Metanephros (tissue), 2 donors: ENCODE measurements at places on chromosomes 4 and X. TPM values are rescaled to one million over a fixed set of nuclear protein-coding genes. Genes with fewer than 3 reads are reported as not detected.

Gene DRP2
- 2.9 TPM for total RNA-seq

Gene GPR173
- 13.7 TPM for total RNA-seq

Gene MAGEA3
- total RNA-seq, result not detected

Gene F9
- not detected for total RNA-seq

Gene L1CAM
- total RNA-seq, result 38.7 TPM

Gene CENPI
- total RNA-seq, result 8.9 TPM

Gene CT47C1
- not detected for total RNA-seq

Gene CXorf38
- total RNA-seq, result 13.4 TPM

Gene RNF175
- 4.7 TPM for total RNA-seq

Gene PTTG2
- total RNA-seq, result 0.82 TPM

Gene CSAG2
- not detected for total RNA-seq

Gene OTUD4
- total RNA-seq, result 62.1 TPM

Gene PROM1
- total RNA-seq, result 34.9 TPM

Gene GPC4
- 23.4 TPM for total RNA-seq

Gene UCP1
- total RNA-seq, result not detected

Gene TLR2
- total RNA-seq, result 13.3 TPM

Gene UGT2B17
- not detected for total RNA-seq

Gene FGF2
- 8.7 TPM for total RNA-seq

Gene MOB1B
- 38.1 TPM for total RNA-seq

Gene C4orf51
- total RNA-seq, result not detected

Gene PRKX
- total RNA-seq, result 15.9 TPM

Gene TRIM2
- 113 TPM for total RNA-seq

Gene PABPC1L2B
- not detected for total RNA-seq

Gene RHOXF2B
- not detected for total RNA-seq

Gene XAGE2
- not detected for total RNA-seq
